Stimulated activated CD4-positive, alpha-beta T cell treated with anti-CD3 and anti-CD28 coated beads, Interleukin-2, amount 100 ng/mL, for 48 hours (primary cell): ENCODE measurements at places on chromosomes 5 and 9.

- DNase-seq = no peak
Measured at GRCh38 chr5:35316611-35317274, 86.5 kb upstream of the PRLR start.

DNA sequence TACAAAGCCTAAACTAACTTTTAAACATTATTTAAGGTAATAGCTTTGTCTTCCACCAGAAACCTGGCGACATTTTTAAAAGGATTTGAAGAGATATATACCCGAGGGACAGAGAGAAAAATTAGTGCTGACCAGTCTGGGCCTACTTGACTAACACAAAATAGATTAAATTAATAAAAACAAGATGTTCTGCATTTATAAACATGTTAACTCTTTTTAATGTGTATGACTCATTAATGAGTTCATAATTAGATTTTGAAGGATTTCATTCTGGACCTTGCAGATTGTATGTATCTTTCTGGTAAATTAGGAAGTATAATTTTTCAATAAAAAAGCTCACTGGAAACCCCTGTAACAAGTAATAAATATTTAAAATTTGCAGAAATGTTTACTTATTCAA is 459.1 kb upstream of the CDH9 start:
- no peak for DNase-seq

DNA sequence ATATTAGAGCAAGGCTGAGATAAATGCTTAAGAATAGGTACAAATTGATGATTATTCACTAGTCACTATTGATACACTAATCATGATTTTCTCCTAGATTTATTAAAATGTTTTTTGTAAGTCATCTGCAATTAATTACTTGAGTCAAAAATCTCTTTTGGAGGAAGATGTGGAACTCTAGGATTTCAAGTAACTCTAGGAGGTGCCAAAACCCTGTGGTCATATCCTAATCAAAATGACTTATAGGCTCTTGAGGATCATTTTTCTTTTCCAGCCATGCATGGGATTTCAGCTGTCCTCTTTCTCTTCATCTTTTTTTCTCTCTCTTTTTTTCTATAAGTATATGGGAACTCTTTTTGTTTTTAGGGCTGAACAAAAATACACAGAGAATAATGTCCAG is 141.8 kb upstream of the CD180 start:
- no peak for DNase-seq

DNA sequence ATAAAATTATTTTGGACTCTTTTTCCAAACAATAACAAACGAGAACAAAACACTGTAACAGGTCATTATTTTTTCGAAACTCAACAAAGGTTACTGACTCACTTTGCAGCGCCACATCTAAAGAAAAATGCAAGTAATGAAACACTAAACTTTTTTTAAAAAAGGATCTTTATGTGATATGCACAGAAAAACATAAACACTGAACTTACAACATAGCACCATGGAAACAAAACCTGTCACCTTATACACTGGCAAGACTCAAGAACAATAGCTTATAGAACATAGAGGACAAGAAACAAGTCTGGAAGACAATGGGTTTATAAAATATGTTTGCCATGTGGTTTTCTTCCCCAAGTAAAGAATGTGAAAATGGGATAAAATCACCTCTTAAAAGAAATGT is 85.2 kb downstream of the AUH start:
- no peak for DNase-seq

GRCh38 chr5:168014433-168015123 is 276.9 kb upstream of the WWC1 start:
- DNase-seq = no peak

- DNase-seq = no peak
Measured at GRCh38 chr9:109452761-109453160, 45.3 kb downstream of the PTPN3 start.

- DNase-seq = no peak
Measured at GRCh38 chr5:142979636-142980035, 209.5 kb downstream of the ARHGAP26 start.

GRCh38 chr5:180399401-180400215 is 46.5 kb upstream of the GFPT2 start:
- DNase-seq = no peak

- DNase-seq = no peak
Measured at GRCh38 chr5:153404747-153405146, 85.7 kb upstream of the GRIA1 start.

GRCh38 chr9:90801973-90802322 is 329 bp downstream of the SYK start:
- DNase-seq = no peak

- DNase-seq = no peak
Measured at GRCh38 chr5:4480528-4481349, 659.4 kb upstream of the ADAMTS16 start.

DNA sequence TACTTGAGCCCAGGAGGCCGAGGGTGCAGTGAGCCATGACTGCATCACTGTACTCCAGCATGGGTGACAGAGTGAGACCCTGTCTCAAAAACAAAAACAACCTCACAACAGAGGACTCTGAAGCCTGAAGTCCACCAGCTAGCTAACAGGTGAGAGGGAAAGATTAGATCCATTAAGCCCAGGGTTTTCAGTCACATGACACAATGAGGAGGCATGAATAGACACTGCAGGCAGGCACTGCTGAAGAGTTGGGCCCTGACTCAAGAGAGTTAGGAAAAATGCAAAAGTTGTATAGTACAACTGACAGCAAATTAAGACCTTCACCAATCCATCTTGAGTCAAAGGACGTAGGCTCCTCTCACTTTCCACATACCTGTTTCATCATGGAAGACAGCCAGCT is 64.9 kb downstream of the IARS1 start:
- DNase-seq = no peak

DNA sequence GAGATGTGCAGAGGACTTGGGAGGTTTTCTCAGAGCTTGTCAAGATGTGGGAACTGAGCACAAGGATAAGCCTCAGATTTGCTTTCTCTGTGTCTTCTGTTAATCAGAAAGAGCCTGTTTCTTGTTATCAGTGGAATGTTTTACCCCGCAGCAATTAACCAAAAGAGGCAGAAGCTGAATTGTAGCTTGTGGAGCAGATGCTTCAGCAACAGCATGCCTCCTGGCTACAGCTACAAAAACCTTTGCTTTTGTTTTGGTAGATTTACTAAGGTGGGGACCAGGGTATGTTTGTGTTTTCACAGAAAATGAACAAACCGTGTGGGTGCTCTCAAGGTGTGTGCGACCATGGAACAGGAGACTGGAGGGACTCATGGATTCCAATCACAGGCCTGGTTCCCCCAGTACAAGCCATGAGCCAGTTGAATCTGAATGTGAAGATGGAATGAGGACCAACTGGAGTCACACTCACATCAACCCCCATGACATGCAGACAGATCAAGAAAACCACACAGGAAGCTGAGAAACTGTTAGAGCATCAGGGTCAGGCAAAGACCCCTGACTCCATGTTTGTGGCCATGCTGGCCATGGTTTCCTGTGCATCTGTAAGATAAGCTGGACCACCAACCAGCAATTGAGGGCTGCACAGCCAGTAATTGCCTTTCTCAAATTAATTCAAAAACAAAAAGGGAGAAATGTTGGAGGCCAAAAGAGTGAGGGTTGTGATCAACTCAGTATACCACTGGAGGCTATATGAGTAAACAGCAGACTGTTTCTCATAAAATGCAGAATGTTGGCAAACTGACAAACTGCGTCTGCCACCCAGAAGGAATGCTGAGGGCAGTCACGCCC is 6.9 kb downstream of the UGT3A2 start:
- DNase-seq = no peak

GRCh38 chr5:112574536-112574935 is 155.5 kb upstream of the EPB41L4A start:
- DNase-seq = no peak

DNA sequence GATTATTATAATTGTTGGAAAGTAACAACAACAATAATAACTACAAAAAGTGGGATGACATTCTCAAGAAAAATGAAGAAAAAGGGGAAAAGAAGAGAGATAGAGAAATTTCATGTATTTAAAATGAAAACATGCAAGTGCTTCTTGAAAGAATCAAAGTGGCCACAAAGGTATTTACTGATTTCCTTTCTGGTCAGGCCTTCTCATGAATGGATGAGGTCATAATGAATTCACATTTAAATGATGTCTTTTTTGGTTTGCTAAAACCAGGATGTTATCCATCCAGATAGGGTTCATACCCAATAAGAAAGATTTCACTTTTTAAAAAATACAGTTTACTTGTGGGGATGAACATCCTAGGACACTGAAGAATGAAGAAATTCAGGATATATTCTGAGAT is 446.4 kb upstream of the PTGER4 start:
- DNase-seq = no peak

DNA sequence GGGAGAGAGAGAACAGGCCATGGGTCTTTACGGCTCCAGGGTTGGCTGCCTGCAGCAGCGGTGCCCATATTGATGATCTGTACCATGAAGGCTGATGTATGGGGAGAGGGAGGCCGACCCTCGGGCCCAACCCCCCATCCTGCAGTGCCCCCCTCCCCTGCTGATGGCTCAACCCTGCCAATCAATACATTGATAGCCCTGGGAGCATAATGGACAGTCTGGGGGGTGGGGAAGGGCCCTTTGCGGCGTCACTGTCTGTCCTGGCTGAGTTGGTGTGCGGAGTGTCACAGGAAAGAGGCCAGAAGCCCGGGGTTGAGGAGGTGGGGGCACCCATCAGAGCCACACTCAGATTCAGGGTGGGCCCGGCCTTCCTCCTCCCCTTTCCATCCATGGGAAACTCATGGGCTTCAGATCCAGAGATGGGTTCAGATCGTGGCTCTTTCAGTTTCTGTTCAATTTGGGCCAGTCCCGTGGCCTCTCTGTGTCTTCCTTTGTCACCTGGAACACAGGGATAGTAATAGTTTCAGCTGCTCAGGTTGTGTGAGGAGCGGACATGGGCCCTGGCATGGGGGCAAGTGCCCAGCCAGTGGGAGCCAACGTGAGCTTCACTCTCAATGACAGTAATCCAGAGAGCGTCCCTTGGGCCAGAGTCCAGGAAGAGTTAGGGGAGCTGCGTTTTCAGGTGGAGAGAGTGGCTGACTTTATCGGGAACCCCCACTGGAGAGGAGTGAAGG is 9.5 kb downstream of the FGF18 start:
- no peak for DNase-seq

- no peak for DNase-seq
Measured at GRCh38 chr5:148965511-148966265, 97.2 kb downstream of the SH3TC2 start.

- DNase-seq = no peak
Measured at GRCh38 chr9:38153152-38153909, 84.3 kb upstream of the SHB start.

DNA sequence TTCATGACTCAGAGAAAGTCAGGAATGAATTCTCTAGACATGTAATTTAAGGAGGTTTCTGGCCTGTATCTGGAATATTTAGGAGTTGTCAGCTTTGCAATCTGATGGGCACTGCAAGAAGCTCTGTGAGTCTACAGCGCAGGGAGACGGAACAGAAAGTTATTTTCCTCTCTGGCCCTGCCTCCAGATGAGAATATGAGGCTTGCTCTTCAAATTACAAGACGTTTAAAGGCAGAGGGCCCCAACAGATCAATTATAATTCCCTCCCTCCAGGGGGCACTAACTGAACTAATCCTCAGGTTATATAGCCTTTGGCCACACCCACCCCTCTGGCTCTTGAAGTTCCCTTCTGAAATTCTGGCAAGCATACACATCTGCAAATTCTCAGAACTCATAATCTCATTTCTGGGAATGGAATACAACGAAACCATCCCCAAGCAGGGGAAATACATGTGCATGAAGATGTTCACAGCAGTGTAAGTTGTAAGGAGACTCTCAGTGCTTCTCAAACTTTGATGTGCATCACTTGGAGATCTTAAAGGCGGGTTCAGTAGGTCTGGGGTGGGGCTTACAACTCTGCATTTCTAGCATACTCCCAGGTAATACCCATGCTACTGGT is 307.6 kb downstream of the CWC27 start:
- peak; percentile 37 for DNase-seq

DNA sequence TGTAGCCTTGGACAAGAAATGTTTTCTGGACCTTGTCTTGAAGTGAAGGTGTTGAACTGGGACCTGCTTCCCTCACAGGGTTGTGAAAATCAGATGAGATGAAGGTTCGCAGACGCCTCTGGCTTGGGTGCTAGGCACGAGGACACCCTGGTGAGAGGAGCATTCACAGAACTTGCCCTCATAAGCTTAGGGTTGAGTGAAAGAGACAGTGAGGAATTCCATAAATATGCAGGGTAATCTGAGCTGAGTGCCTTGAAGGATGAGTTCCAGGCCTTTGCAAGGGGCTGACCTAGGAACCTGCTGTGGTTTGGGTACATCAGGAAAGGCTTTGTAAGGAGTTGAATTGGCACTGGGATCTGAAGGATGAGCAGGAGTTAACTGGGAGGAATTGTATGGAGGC is 75.7 kb upstream of the SAP30L start:
- DNase-seq = no peak

DNA sequence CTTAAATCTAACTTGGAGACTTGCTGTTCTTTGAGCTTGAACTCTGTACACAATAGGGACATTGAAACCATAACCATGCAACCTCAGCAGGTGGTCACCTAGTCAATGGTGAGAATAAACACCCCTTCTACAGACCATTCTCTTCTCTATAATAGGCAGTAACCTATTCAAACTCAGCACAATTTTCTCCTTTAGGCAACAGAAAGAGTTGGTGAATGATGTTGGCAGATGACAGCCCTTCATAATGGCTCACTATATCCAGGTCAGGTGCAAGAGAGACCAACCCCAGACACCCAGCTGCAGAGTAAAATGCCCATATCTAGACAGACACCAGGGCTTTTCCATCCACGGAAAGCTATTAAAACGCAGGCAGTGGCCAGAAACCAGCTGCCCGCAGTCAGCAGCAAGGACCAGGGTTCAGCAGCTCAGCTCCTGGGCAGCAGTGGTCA is 106.7 kb downstream of the SERINC5 start:
- no peak for DNase-seq

GRCh38 chr5:149284501-149284900 is 12.8 kb downstream of the AFAP1L1 start:
- DNase-seq = no peak

DNA sequence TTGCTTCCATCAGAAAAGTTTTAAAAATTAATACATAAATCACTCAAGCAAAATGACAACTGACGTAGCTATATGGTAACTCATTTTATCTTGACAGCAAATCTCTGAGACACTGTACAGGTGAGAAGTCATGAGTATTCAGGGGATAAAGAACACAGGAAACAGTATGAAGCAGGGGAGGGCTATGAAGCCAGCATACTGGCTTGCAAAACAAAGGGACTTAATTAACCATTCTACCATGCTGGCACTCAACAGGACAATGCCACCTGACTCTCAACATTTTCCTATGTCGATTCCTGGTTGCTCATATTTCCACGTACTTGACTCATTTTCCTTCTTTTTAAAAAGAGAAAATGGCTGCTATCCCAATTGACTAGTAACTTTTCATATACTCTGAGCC is 151.4 kb upstream of the RETREG1 start:
- no peak for DNase-seq

- no peak for DNase-seq
Measured at GRCh38 chr9:92147030-92147851, 32.0 kb upstream of the SPTLC1 start.

GRCh38 chr5:150021491-150022157 is 21.1 kb downstream of the HMGXB3 start:
- DNase-seq = no peak

- DNase-seq = no peak
Measured at GRCh38 chr5:95447961-95448360, 56.8 kb downstream of the FAM81B start.
